Central memory CD4-positive, alpha-beta T cell (primary cell): ENCODE measurements at places on chromosomes 16 and 17.

- DNase-seq = peak; percentile 63
Measured at GRCh38 chr16:57485916-57486857, at the start of gene DOK4. DOK4 (minus strand) TSS chr16:57486493; CDS start chr16:57479507, 6,986 bp downstream.

- peak; percentile 9 for DNase-seq
Measured at GRCh38 chr16:50395763-50396710, 27.2 kb upstream of the BRD7 start.

DNA sequence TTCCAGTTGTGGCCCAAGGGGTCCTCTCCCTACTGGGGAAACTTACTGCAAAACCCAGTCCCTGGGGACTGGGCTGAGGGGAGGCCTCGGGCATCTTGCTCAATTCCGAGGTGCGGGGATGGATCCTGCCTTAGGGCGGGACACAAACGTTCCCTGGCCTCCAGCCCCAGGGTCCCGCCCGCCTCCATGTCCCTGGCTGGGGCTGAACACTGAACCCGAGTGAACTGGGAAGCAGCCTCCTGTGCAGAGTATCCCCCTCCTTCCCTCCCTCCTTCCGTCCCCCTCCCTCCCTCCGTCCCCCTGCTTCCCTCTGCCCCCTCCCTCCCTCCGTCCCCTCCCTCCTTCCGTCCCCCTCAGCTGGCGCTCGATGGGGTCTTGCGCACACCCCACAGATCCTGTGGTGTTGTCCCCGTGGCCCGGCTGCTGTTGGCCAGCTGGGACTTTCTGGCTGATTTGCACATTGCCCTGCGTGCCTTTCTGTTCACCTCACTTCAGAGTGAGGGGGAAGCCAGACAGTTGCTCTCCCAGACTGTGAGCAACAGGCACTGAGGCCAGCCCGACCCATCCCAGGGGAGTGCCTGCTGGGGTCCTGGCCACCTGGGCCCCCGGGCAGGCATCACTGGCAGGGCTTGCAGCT is 5.5 kb downstream of the TRAF7 start:
- no peak for DNase-seq

DNA sequence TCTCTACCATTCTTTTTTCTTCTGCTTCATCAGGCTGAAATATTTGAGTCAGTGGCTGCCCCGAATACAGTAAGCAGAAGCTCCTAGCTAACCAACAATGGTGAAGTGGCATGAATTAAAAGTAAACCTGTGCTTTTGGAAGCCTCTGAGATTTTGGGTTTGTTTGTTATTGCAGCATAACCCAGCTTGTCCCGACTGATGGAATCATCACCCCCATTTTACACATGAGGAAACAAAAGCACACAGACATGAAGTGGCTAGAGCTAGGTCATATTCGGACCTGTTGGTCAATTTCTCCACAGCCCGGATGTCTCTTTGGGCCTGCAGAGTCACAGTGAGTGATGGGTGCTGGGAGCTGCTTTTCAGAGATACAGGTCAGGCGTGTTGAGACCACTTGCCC is 39.4 kb downstream of the IRX5 start:
- no peak for DNase-seq

DNA sequence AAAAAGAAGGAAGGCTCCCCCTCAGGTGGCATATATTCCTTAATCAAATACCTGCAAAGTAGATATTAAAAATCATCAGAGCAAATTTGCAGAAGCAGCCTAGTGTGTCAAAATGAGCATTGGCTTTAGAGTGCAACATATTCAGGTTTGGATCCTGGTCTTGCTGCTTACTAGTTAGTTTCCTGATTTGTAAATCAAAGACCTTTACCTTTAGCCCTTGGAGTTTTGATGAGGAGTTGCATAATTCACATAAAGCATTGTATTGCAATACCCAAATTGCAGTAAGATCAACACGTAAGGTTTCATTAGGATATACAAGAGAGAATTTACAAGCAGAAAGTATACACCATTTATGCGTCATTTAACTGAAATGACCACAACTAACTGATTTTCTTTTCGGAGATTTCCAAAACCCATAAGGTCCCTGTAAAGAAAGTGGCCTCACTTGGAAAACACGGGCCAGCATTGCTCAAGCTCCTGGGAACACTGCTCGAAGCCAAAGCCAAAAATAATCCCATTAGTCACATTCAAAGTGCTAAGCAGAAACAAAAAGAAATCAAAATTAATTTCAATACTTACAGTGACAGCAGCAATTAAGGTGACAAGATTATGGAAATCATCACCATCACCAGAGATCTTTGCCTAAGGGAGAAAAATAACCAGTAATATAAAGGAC is 415.9 kb upstream of the ERCC4 start:
- no peak for DNase-seq

DNA sequence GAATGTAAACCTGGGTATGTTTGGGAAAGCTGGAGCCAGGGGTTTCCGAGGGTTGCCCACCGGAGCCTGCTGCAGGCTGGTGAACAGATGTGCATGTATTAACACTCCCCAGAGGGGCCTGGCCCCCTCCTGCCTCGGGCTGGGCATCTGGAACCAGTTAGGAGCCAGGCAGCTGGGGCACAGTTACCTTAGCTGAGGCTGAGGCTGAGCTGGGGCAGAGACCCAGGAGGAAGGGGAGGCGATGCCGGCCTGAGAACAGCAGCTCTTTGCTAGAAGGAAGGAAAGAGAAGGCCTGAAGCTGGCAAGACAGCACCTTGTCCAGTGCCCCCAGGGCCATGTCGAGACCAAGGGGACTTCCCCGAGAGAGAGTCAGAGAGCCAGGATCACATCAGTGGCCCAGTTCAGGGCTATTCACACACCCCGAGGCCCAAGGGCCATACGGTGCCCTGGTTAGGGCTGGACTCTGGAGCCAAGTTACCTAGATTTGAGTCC is 65.8 kb downstream of the RMI2 start:
- DNase-seq = no peak

GRCh38 chr16:9526791-9527190 is 435.3 kb downstream of the HAPSTR1 start:
- no peak for DNase-seq

DNA sequence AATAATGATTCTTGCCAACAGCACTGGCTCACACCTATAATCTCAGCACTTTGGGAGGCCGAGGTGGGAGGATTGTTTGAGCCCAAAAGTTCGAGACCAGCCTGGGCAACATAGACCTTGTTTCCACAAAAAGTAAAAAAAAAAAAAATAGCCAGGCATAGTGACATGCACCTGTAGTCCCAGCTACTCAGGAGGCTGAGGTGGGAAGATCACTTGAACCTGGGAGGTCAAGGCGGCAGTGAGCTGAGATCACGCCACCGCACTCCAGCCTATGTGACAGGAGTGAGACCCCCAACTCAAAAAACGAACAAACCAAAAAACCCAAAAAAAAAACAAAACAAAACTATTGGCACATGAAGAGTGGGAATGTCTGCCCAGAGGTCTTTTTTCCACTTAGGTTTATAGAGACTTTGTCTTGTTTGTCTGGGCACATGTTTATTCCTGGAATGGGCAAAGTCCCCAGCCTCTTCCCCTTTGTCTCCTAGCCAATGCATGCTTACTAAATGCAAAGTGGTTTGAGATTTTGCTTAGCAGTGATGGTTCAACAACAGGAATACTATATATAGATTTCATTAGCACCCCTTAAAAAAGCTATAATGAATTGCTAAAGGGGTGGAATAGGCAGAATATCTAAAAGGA is 25.9 kb downstream of the NMT1 start:
- no peak for DNase-seq

DNA sequence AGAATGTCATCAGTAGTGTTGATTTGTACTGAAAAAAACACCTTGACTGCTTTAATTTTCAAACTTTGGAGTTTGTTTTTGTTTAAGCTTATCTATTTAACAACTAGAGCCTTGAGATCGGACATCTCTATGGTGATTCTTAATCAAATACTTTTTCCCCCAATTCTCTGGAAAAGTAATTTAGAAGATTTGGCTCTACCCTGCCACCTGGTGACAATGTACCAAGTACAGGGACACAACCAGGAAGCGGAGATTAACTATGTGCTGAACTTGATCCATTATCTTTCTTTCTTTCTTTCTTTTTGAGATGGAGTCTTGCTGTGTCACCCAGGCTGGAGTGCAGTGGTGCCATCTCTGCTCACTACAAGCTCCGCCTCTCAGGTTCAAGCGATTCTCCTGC is 30.8 kb downstream of the USP43 start:
- no peak for DNase-seq

DNA sequence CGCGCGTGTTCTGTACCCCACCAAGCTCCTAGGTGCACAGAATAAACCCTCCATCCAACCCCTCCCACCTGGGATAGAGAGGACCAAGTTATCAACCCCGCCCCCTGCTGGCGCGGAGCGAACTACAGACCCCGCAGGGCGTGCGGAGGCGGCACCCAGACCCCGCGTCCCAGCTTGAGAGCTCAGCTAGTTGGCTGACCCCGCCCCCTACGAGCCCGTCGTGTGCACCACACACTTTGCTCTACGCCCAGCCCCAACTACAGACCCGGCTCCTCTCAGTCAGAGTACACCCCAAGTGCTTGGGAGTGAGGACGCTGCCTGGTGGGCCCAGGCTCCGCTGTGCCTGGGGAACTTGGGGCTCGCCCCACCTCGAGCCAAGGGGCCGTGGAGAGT is 1.5 kb downstream of the GRIN2A start:
- no peak for DNase-seq

DNA sequence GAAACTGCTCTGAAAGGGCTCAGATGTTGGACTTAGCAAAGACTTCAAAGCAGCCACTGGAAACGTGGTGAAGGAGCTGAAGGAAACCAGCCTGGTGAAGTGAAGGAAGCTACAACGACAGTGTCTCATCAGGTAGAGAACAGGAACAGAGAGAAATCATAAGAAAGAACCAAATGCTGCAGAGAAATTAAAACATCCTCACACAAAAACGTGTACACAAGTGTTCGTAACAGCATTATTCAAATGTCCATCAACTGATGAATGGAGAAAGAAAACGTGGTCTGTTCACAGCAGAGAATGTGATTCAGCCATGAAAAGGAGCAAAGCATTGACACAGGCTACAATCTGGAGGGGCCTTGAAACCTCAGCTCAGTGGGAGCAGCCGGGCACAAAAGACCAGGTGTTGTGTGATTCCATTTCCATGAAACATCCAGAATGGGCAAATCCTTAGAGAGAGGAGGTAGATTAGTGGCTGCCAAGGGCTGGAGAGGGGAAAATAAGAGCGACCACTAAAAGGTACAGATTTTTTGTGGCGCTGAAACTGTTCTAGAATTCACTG is 26.9 kb downstream of the IFT140 start:
- no peak for DNase-seq

DNA sequence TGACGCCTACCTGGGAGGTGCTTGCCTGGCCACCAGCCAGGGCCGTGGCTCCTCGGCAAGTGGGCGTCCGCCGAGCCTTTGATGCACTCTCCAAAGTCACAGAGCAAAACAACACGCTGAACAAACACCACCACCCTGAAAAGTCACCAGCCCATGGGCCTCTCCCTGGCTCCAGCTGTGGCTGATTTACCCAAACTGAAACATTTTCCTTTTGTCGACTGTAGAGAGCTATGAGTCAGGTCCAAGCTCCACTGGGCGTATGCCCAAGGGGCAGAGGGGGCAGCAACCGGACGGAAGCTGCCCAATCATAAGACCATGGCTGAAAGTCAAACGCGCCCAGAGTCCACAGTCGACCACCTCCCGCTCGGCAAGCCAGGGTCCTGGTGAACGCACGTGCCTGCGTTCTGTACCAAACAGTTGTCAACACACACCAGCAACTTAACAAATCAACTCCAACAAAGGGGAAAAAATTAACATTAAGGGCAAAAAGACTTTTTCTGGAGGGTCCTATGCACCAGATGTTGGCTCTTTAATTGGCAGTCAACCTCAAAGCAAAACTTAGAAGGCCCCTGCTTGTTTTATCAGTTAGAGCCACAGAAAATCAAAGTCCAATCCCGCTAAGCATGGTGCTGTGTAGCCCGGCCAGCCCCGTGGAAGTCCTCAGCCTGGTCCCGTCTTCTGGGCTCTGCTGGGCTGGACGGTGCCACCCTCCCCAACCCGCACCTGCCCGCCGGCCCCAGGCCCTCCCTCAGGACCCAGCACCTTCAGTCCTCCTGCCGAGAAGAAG is 47.3 kb downstream of the TBC1D16 start:
- no peak for DNase-seq

GRCh38 chr16:12314653-12315185 is 338.2 kb downstream of the SNX29 start:
- no peak for DNase-seq

- DNase-seq = no peak
Measured at GRCh38 chr16:77439106-77439505, 4.3 kb upstream of the ADAMTS18 start.

DNA sequence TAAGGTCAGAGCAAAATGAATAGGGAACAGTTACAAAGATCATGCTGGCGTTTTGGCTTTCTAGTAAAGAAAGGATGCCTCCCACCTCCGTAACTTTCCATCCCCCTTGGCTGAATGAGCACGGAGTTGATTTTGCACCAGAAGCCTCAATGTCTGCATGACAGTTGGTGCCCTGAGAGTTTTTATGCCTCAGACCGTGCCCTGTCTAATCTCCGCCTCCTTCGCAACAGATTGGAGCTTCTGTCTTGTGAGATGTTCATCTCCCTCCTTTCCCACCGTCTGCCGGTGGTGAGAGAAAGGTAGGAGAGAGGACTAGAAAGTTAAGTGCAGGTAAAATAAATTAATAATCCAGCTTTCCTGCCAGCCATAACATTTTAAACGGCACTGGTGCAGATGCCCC is 1.9 kb downstream of the HS3ST4 start:
- DNase-seq = no peak

GRCh38 chr17:50094753-50095619 is at the start of gene PDK2:
PDK2 (plus strand) TSS chr17:50095351; CDS start chr17:50095436, 85 bp downstream.
- DNase-seq = peak; percentile 98

DNA sequence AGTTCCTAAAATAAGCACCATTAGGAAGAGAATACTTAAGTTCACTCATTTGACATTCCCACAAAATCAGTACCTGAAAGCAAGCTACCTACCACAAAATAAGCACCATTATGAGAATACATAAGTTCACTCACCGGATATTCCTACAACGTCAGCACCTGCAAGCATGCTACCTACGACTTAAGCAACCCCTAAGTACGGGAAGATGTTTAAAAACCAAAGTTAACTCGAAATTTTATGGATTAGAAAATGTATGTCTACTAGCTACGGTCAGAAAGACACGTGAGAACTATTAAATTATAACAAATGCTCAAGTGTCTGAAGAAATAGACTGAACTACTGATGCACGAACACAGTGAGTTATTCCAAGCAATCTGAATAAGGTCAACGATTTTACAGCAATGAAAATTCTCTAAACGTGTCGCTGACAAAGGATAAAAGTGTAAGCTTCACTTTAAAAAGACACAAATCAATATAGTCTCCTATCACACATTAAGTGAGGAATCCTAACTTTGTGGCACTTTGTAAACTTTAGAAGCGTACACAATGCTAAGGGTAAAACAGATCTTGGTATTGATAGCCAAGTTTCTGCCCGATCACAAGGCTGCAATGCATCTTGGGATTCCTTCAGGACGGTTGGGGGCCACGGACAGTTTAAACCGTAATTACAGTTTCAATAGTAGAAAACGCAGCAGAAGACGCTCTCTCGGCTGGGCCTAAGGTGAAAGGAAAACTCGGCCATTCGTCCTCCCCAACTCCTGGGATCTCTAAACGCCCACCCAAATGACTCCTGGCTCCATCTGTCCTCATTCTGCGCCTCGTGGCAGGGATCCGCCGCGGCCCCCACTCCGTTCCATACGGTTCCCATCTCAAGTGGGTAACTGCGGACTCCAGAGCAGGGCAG is 1.3 kb downstream of the GSPT1 start:
- DNase-seq = peak; percentile 56

GRCh38 chr17:45293413-45294211 is 23.2 kb downstream of the MAP3K14 start:
- DNase-seq = no peak

GRCh38 chr17:15501282-15501681 is 33.9 kb upstream of the CDRT4 start:
- DNase-seq = no peak
